ENCODE measurements at places on chromosomes 4 and X.

GRCh38 chr4:173405840-173406606 lies 7.1 kb upstream of the SCRG1 start:
- no peak for DNase-seq

- no peak for DNase-seq
These were observed 122.5 kb downstream of the PTTG2 start for GRCh38 chr4:38082424-38083385.

DNA sequence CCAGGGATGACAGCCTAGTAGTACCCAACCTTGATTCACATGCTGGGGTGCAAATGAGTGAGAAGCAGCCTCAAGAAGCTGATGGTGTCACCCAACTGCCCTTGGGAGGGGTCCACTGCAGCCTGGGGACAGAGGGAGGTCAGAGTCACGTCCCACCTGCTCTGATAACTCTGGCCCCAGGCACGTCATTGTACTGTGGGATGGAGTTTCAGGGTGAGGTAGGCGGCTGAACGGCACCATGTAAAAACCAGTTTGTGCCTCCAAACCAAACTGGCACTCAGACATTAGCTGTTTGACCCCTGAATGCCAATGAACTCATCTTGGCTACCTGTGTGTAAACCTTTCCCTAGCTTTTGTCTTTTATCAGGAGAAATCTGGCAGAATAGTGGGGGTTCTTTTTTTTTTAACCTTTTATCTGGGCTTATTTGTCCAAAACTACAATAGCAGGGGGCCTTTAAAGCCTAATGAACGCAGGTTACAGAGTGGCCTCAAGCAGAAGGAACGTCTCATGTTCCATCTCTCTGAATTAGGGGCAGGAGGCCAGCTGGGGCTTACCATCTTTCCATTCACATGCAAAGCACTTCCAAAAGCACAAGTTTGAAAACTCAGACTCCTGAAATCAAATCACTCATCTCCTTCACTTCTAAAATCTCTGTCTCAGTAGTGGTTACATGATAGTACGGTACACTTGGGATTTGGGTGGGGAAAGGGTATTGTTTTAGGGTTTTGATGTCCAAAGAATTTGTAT lies 89.4 kb downstream of the IRF2 start:
- no peak for DNase-seq

DNA sequence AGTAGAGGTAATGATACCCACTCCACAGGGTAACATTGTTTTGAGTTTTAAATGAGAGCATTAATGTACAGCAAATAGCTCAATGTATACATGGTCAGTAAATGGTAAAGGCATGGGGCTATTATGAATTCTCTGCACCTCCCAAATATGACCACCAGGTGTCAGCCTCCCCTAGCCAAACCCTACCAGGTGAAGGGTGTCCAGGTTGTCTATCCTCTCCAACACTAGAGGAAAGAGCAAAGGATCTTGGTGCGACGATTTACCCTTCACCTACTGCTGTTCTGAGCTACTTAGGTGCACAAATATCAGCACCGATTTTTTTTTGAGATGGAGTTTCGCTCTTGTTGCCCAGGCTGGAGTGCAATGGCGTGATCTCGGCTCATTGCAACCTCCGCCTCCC lies 26.5 kb upstream of the XIAP start:
- peak; percentile 44 for DNase-seq

DNA sequence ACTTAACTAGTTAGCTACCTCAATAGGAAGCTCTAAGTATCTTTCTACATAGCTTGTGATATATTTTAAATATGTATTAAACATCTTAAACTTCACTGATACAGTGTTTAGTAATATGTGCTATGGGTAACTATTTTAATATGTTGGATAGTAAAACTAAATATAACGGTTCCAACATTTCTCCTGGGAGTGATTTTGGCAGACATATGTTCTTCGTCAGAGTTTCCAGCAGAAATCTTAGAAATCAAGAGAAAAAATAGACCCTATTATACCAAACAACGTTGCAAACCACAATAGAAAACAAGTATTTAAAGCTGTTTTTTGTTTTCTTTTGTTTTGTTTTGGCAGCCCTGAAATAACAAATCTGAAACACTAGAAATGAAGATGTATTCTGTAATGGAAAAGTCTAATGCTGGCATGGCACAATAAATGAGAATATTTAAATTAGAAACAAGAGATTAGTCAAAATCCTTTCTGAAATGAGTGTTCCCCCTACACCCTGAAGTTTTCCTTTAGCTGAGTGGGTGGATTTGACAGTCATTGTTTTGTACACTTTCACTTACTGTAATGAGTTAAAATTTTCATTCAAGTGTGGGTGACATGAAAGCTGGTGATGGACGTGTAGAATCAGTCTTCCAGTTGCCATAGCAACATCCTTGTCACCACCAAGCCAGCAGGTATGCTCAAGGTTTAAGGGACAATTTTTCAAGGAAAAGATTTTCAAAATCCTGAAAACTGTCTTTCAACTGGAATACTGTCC lies 233.5 kb downstream of the SCFD2 start:
- no peak for DNase-seq

GRCh38 chr4:121336706-121337105 lies 44.1 kb downstream of the QRFPR start:
- DNase-seq = no peak

- no peak for DNase-seq
These were observed 375.2 kb downstream of the MAGEE1 start for GRCh38 chrX:76802708-76803107.

DNA sequence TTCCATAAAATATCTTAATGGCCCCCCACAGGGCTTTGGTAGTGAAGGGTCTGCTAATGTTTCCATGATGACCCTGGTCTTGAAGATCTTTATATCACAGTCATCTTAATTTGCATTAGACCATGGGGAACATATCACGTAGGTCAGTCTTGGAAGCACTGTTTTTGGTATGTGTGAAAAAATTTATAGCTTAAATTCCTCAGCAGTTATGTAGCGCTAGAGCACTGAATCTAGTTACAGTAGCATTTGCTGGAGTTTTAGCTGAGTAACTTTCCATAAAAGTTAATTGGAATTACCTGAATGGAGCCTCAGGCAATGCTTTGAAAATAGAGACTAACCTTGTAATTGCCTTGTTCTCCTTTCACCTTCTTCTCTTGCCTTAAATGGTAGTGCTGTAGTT lies 648.8 kb downstream of the IQCM start:
- DNase-seq = no peak

DNA sequence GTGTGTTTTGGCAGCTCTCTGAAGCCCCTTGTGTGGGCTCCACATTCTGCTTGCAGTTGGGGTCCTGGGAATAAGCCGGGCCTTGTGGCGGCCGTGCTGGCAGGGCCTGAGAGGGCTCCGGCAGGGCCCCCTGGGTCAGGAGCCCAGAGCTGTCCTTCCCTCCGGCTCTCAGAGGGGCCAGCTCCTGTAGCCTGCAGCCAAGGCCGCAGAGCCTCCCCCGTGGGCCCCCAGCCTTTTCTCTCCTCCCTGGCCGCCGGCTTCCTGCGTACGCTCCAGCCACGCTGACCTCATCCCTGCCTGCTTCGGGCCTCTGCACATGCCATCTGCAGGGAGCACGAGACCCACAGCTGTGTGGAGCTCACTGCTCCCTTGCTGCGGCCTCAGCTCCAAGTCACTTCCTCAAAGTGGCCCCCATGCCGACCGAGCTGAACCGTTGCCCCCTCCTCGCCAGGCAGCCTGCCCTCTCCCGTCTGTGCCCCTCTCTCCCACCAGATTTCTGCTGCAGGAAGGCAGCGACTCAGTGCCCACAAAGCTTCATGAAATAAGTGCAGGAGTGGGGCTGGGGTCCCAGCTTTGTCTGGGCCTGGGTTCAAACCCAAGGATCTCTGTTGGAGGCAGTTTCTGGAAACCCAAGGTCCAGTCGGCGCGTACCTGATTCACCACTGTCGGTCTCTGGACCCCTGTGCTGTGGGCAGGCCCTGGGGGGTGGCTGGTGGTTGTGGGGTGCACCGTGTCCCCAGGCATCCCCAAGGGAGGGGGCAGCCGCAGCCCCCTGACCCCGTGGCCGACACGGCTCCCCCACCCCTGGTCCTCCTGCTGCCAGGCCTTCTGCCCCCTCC lies 57.1 kb upstream of the NKX1-1 start:
- DNase-seq = no peak

GRCh38 chr4:140103676-140104075 lies 50.3 kb downstream of the MAML3 start:
- DNase-seq = no peak

GRCh38 chrX:99914635-99915034 lies 495.4 kb downstream of the PCDH19 start:
- DNase-seq = no peak

DNA sequence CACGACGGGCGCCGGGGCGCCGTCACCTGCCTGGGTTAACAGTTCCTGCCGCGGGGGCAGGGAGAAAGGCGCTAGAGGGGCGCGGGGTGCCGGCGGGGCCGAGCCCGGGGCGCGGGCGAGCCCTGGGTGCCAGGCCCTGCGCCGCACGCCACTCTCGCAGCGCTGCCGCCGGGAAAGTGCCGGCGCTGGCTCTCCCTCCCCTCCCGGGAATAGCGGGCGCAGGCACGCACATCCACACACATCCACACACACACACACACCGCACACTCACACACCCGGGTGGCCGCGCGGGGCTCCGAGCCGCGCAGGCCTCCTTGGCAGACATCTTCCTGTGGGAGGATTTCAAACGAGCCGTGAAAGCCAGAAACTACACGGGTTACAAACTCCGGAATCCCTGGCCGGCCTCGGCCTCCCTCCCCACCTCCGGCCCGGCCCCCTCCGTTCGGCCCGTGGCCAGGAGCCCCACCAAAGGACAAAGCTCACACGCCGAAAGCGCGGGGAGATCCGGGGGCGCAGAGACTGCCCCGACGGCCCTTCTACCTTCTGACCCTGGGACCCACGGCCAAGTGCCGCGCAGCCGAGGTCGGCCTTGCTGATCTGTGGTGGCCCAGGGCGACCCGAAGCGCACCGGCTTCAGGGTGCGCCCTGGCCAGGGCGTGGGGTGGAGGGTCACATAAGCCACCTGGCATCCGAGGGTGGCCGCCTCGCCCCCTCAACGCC lies 92.3 kb downstream of the BCOR start:
- DNase-seq = no peak

DNA sequence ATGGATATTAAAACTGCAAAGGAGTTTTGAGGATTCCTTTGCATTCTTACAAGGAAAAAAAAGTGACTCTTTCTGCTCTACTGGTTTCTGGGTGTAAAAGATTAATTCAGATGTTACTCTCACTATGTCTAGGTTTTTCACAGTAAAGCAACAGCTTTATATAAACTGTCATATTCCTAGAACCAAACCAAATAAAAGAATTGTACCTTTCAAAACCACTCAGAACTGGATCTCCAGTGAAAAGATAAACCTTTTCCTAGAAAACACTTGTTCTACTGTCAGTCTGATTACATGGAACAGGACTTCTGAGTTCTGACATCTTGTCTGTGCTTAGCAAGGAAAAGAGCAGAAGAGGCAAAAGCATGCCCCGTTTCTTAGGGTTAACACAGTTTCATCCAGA lies 5.0 kb upstream of the PPID start:
- DNase-seq = no peak

GRCh38 chrX:70092247-70092646 lies 30.0 kb downstream of the OTUD6A start:
- DNase-seq = no peak

- DNase-seq = no peak
These were observed 333.4 kb downstream of the NR3C2 start for GRCh38 chr4:148108766-148109165.

- DNase-seq = no peak
These were observed 196.3 kb upstream of the HHIP start for GRCh38 chr4:144449611-144450010.

DNA sequence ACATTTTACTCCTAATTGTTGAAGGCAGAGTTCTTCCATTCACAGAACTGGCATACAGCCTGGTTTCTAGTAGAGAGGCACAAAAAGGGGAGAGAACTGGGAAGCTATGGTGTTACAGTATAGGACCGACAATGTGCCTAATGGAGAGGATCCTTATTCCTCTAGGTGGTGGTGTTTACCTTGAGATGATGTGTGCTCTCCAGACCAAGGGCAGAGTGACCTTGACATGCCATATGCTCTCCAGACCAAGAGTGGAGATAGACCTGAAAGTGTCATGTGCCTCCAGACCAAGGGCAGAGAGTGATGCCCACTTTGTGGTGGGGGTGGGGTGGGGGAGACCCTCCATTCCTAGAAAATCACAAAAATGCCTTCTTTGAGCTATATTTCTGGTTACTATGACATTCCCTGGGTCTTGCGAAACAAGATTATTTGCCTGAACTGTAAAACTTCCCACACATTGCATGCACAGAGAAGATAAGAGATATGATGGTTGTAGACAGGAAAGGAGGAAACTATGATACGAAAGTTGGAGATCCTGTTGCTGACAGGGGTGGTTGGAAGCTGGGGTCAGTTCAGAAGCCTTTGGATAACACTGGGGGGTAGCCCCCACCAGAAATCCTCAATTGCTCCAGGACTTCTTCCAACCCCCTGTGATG lies 119.7 kb downstream of the TEX13C start:
- no peak for DNase-seq

- no peak for DNase-seq
These were observed 19.8 kb upstream of the CCDC149 start for GRCh38 chr4:24932515-24933225.

GRCh38 chrX:76159453-76159852 lies 13.4 kb upstream of the PBDC1 start:
- no peak for DNase-seq

- no peak for DNase-seq
These were observed 274.1 kb downstream of the ARHGAP10 start for GRCh38 chr4:148006001-148006400.

DNA sequence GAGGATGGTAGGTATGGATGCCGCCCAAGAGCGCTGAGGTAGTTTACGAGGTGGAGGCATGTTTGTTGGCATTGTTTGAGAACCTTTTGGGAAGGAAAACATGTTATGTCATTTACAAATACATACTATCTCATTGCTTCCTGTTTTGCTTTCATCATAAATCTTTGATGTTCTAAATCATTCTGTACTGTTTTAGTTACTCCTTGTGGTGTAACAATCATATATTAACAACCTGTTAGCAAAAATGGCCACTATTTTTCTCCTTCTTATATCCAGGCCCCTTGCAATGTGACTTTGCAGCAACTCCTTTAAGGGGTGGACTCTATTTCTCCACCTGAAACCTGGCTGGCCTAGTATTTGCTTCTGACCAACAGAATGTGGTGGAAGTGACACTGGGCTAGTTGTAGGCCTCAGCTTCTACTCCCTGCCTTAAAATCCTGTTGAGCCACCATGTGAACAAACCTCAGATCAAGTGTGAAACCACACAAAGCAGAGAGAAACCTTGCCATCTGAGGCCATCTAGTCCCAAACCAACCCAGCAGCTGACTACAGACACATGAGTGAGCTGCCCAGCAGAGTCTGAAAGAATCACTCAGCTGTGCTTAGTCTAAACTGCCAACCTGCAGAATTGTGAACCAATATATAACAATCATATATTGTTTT lies 15.8 kb upstream of the CXorf38 start:
- no peak for DNase-seq

- no peak for DNase-seq
These were observed 23.6 kb upstream of the CBR4 start for GRCh38 chr4:169033660-169034059.

DNA sequence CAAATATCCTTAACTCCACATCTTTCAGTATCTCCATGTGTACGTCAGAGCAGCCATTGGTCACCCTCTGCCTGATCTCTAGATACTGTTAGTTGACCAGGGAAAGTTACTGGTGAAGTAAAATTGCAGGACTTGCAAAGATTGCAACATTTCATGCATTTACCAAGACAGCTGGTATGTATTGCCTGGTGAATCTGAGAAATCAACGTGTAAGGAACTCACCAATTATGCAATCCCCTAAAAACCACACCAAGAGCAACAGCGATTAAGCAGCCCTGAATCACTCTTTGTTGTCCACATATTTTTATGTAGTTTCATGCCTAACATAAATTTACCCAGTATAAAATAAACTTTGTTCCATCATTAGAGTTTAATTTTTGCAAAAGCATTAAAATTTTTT lies 271.2 kb downstream of the NLGN4X start:
- DNase-seq = no peak

GRCh38 chr4:52873861-52874343 lies 11.8 kb downstream of the RASL11B start:
- DNase-seq = no peak
